ENCODE measurements at places on chromosomes 7 and 10. TPM values are rescaled to one million over a fixed set of nuclear protein-coding genes. Genes with fewer than 3 reads are reported as not detected.

The PLPP4 gene
- total RNA-seq, result 11.0 TPM

The C10orf105 gene
- total RNA-seq, result not detected

The FAM131B gene
- 1.4 TPM for total RNA-seq

The VWA2 gene
- total RNA-seq, result not detected

The IRF5 gene
- total RNA-seq, result 0.28 TPM

The AEBP1 gene
- total RNA-seq, result 3.3 TPM

The STAG3 gene
- 0.09 TPM for total RNA-seq

The CRTAC1 gene
- 0.28 TPM for total RNA-seq

The DCLRE1C gene
- total RNA-seq, result 5.7 TPM

The DYDC1 gene
- total RNA-seq, result not detected

The CALML5 gene
- not detected for total RNA-seq

The CNTNAP2 gene
- 0.18 TPM for total RNA-seq

The C10orf67 gene
- total RNA-seq, result not detected

The MRLN gene
- total RNA-seq, result not detected

The GIMAP6 gene
- total RNA-seq, result 150 TPM

The CYP3A5 gene
- total RNA-seq, result not detected

The WIPF3 gene
- total RNA-seq, result not detected

The NRF1 gene
- total RNA-seq, result 11.0 TPM

The NRCAM gene
- 57.6 TPM for total RNA-seq
